ENCODE measurements at places on chromosomes 13 and 19.
A peak's percentile ranks its signal among the peaks of the same experiment; 100 is the strongest.

- DNase-seq, result no peak
Measured at GRCh38 chr13:97844151-97844550, 109.3 kb upstream of the IPO5 start.

DNA sequence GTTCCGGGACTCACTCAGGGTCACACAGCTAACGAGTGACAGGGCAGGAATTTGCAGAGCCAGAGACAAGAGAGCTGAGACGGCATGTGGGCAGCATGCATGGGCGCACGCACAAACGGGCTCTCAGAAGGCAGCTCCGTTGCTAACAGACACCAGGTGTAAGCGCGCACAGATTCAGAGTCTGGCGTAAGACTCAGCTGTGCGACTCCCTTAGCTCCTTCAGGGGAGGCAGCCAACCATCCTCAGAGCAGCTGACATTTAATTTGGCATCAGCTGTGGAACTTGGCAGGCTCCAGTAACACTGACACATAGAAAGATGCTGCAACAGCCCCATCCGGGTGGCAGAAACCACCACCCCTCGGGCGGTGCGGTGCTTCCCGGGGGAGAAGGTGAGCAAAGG, 7.5 kb upstream of the TM6SF2 start:
- no peak for DNase-seq

DNA sequence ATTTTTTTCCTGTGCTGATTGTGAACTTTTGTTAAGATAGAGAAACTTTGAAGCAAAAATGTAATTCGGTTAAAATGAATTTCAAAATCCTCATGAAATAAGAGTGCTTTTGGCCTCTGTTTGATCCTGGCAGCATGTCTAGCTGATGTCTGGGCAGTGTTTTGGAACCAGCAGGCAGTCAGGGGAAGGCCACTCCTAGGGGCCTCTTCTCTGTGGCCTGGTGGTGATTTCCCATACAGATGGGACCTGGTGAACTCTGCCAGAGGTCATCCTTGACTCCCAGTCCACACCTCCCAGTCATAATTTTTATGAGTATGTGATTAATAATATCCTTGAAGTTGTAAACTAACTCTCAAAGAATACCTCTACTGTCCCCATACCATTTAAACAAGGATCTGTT, 226.6 kb downstream of the PCCA start:
- no peak for DNase-seq

- DNase-seq, result no peak
Measured at GRCh38 chr13:72463561-72463960, 263.9 kb downstream of the MZT1 start.

DNA sequence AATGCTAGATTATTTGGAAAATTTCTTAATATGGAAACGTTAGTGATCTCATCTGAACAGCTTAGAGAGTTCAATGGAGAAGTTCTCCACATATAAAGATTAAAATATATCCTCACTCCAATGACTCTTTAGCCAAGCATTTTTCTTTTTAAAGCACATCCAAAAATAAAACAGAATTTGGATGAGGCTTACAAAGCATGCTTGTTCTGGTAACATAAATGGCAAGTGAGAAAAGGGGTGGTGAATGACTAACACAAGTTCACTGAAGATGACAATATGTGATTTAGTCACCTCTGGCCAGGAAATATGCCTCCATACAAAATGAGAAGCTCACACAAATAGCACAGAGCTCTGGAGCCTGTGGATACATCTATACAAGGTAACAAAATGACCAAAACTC, 253.0 kb downstream of the PCDH20 start:
- DNase-seq, result no peak

- no peak for DNase-seq
Measured at GRCh38 chr19:47096100-47096704, 17.4 kb downstream of the ZC3H4 start.

DNA sequence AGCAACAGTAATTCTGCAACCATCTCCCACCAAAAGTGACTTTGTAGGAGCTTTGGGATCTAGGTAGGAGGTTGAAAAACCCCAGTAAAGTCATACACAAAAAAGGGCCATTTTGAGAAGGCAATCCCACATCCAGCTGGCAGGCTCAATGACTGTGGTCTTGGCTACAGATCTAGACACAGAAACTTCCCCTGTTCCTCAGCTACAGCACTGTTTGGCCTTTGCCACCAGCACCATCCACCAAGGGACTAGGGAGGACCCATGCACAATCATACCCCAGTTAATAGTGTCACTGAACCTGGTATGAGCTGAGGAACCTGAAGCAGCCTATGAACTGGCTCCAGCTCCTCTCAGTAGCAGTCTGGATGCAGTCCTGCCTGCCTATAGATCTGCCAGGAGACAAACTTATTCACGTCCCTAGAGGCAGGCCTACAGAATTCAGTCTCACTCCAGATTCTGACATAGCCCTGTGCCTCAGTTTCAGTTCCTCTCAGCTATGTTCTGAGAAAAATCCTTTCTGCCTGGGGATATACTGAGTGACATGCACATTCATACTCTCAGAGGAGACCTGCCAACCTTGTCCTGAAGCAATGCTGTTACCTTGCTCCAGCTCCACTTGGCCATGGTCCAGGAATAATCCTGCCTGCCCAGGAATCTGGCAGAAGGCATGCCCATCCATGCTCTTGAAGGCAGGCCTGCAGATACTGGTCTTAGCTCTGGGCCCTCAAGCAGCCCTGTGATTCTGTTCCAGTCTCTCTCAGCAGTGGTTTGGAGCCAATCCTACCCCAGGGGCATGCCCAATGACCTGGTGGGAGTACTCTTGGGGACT, 2048.3 kb upstream of the PCDH20 start:
- DNase-seq, result no peak

DNA sequence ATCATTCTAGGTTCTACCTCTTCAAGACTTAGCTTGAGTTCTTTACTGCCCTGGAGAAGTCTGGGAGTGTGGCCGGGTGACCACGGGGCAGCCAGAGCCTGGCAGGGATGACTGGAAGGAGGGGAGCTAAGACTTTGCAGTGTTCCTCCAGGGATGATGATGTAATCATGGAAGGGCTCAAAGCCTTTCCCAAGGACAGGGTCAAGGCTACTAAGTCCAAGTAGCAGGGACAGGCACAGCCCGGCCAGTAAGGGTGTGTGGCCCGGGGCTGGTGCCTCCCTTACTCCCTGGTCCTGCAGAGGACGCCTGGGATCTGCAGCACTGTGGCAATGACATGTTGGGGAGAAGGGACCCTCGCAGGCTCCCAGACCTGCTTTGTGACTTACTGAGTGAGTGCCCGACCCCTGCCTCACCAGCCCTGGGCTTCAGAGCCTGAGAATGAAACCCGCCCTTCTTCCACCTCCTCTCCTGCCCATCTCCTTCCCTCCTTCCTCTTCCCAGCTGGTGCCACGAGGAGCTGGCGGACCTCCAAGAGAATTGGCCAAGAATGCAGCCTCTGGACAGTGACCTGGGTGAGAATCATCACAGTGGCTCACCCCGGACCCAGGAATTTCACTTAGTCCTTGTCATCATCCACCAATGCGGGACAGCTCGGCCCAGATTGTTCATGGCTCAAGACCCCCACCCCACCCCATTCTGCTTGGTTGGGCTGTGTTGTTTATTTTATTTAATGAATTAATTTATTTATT, 15.6 kb upstream of the FBXO17 start:
- no peak for DNase-seq

GRCh38 chr19:18905058-18905456, 9.1 kb upstream of the CERS1 start:
- DNase-seq, result no peak

DNA sequence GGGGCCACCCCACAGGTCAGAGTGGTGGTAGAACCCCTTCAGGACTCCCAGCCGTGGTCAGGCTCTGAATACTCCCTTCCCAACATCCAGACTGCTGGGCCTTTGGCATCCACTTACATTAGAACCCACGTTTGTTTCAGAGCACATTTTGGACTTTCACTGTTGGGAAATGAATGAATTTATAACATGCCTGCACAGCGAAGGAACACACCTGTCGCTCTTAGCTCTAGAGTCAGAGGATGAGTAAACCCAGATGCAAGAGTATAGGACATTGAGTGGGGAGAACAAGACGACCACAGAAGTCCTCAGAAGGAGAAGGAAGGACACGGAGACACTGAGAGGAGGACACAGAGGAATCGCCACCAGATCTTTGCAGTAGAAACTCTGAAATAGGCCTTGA, 30.9 kb downstream of the SHISA2 start:
- DNase-seq, result no peak

DNA sequence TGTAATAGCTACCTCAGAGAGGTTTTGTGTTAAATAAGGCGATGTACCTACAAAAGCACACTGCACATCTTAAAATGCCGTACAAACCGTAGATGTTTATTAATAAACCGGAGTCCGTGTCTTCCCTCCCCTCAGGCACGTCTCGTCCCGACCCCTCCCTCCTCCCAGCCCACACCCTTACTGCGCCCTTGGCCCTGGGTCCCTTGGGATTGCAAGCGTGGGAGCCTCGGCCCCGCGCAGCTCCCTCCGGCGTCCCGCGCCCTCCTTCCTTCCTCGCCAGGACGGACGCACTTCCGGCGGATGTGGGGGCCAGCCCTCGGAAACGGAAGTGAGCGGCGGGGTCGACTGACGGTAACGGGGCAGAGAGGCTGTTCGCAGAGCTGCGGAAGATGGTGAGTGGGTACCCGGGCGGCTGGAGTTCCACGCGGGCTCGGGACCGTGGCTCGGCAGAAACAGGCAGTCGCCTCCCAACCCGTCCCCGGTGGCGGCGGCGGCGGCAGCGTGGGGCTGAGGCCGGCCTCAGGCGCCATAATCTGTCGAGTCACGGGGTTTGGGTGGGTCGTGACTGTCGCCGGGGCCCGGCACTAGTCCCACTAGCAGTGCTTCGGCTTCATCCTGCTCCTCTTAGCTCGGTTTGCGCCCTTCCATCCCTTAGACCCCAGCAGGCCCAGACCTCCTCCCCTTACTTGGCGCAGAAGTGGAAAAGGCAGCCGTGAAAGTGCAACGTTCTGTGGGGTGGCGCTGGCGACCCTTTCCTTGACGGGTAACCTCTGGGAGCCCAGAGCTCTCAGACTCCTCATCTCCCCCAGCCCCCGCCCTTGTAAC, at the start of gene POMP:
POMP (plus strand) TSS at position 335 of the 825 bp plus-strand sequence; CDS start at position 390, 55 bp downstream.
- DNase-seq, result peak; percentile 91

DNA sequence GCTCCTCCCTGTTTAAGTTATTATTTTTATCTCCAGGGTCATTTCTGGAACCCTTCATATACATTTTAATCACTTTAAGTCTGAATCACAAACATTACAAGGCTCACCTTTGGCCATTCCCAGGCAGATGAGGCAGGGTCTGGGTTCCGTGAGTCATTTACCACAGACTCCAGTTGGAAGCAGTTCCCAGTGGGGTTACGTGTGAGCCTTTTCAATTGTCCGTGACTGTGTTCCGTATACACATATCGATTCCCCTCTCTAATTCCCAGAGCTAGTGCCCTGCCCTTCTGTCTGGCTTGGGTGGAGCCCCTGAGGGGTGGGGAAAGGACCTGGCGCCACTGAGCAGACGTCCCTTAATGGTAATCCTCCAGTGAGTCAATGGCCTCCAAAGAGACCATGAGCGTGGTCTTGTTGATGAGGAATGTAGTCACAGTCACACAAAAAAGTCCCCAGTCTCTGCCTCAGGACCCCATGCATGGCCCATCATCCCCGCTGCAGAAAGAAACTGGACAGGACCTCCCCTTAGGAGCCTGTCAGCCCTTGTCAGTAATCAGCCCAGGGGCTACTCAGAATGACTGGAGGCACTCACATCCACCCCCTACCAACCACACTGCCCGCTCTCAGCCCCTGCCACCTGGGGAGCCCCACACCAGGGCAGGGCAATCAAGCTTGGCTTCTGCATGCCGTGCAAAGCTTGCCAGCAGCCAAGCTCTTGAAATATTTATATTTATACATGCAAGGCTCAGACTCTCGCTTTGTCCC, 144.4 kb downstream of the ZIC5 start:
- no peak for DNase-seq

DNA sequence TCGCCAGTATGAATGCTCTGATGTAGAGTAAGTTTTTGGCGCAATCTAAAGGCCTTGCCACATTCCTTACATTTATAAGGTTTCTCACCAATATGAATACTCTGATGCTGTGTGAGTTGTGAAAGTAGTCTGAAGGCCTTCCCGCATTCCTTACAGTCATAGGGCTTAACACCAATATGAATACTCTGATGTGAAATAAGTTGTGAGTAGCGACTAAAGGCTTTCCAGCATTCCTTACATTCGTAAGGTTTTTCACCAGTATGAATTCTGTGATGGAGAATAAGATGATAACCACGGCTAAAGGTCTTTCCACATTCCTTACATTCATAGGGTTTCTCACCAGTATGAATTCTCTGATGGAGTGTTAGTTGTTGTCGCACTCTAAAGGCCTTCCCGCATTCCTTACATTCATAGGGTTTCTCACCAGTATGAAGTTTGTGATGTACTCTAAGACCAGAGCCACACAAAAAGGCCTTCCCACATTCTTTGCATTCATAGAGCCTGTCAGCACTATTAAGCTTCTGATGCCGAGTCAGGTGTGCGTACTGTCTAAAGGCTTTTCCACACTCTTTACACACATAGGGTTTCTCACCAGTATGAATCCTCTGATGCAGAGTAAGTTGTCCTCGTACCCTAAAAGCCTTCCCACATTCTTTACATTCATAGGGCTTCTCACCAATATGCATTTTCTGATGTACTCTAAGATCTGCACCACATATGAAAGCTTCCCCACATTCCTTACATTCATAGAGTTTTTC, 14.1 kb upstream of the ZFP14 start:
- no peak for DNase-seq

GRCh38 chr19:13275016-13275722, 125.0 kb downstream of the IER2 start:
- no peak for DNase-seq

- no peak for DNase-seq
Measured at GRCh38 chr19:35931874-35932202, 4.3 kb upstream of the LRFN3 start.

- no peak for DNase-seq
Measured at GRCh38 chr19:2592824-2593223, 109.7 kb downstream of the GNG7 start.

DNA sequence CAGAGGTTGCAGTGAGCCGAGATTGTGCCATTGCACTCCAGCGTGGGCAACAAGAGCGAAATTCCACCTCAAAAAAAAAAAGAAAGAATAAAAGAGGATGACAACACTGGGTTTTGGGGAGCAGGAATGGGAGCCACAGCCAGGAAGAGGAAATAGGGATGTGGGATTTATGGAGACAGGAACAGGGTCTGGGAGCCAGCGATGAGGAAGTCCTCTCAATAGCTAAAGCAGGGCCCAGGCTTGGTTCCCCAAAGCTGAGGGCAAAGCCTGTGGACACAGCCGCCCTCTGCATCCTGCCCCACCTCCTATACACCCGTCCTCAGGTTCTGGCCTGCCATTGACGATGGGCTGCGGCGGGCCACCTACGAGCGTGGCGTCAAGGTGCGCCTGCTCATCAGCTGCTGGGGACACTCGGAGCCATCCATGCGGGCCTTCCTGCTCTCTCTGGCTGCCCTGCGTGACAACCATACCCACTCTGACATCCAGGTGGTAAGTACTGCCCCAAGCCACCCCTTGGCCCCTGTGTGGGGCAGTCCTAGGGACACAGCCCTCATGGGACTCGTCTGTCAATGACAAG, 13.6 kb downstream of the HIPK4 start:
- no peak for DNase-seq

GRCh38 chr13:71879129-71879535, 12.1 kb upstream of the DACH1 start:
- DNase-seq, result peak; percentile 75

- DNase-seq, result peak; percentile 34
Measured at GRCh38 chr19:17020385-17020784, 6.2 kb downstream of the CPAMD8 start.
